Activated CD4-positive, alpha-beta T cell treated with anti-CD3 and anti-CD28 coated beads, Interleukin-2, amount 10 ng/mL, durations not matched to agents 24 days and 14 days (primary cell): ENCODE measurements at places on chromosomes 12 and 14. TPM values are rescaled to one million over a fixed set of nuclear protein-coding genes. Genes with fewer than 3 reads are reported as not detected.

GRCh38 chr14:68215629-68216028 is 396.1 kb downstream of the RAD51B start:
- H3K36me3 ChIP-seq, result no peaks in the 10 kb centered on the region
- no peak overlapping the region for H3K27ac ChIP-seq
- no peak overlapping the region for H3K4me3 ChIP-seq
- no peak for DNase-seq
- peaks cover 23% of the 10 kb centered on the region for H3K4me1 ChIP-seq
- H3K27me3 ChIP-seq, result no peaks in the 10 kb centered on the region

Gene ART4
- total RNA-seq, result not detected in 2 replicates

DNA sequence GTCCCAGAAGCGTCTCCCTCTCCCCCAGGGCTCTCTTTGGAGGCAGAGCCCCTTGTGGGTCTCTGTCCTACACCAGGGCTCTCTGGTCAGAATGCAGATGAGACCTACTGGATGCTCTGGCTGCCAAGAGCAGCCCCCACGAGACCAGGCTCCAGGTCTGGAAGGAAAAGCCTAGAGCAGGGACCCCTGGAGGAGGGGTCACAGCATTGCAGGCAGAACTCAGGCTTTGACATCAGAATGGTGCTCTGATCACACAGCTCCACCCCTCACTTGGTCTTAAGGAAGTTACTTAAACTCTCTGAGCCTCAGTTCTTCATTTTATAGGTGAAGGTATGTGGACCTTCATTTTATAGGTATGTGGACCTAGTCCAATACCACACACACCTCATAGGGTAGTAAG is 83.1 kb downstream of the ARL6IP4 start:
- peak; percentile 69 for DNase-seq
- no peaks in the 10 kb centered on the region for H3K36me3 ChIP-seq
- no peak overlapping the region for H3K4me3 ChIP-seq

Gene NANOG
- total RNA-seq, result not detected in 2 replicates

GRCh38 chr12:109202770-109203169 is 86.4 kb downstream of the ACACB start:
- H3K36me3 ChIP-seq, result peaks cover 3% of the 10 kb centered on the region
- H3K27ac ChIP-seq, result no peak overlapping the region
- H3K4me3 ChIP-seq, result no peak overlapping the region
- H3K27me3 ChIP-seq, result no peaks in the 10 kb centered on the region
- H3K4me1 ChIP-seq, result no peaks in the 10 kb centered on the region
- no peak for DNase-seq

- peak; percentile 77 for DNase-seq
- peaks cover 93% of the 10 kb centered on the region for H3K27me3 ChIP-seq
- H3K4me3 ChIP-seq, result peak overlapping the region; percentile 10
- H3K36me3 ChIP-seq, result peaks cover 5% of the 10 kb centered on the region
- peaks cover 26% of the 10 kb centered on the region for H3K4me1 ChIP-seq
Observed at GRCh38 chr12:53989227-53990113, 4.5 kb downstream of the HOXC10 start.

DNA sequence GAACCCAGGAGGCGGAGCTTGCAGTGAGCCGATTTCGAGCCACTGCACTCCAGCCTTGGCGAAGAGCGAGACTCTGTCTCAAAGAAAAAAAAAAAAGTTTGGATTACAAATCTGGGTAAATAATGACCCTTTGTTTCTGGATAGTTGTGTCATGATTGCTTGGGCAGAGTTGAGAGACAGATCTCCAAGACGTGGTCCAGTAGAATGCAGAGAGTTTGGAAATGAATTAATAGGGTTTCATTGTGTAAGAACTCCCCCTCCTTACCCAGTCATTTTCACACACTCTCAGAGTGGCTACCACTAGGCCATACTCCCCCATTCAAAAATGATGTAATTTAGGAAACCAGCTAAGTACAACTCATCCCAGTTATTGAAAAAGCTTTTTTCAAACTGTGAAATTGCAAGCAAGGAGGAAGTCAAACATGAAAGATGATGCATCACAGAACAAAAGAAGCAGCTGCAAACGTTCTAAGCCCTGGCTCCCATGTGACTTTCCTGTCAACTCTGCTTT is 1331.9 kb downstream of the AACS start:
- no peaks in the 10 kb centered on the region for H3K27me3 ChIP-seq
- H3K4me1 ChIP-seq, result no peaks in the 10 kb centered on the region
- H3K27ac ChIP-seq, result no peak overlapping the region
- no peaks in the 10 kb centered on the region for H3K36me3 ChIP-seq
